Central memory CD4-positive, alpha-beta T cell (primary cell): ENCODE measurements at places on chromosomes 3 and 15.

DNA sequence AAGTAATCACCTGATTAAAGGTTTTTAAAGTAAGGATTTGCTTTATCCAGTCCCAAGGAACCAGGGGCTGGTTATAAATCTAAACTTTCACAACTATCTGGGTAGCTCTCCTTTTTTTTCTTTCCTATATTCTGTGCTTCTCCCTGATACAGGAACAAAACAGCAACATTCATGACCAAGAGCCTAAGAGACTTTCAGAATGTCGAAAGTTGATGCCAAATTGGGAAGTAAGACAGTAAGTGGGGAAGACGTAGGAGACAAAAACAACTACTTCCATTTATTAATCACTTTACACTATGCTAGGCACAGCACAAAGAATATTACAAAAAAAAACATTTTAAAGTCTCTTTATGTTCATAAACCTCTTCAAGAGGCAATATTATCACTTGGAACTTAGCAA lies 211.6 kb downstream of the MAGI1 start:
- DNase-seq: no peak

DNA sequence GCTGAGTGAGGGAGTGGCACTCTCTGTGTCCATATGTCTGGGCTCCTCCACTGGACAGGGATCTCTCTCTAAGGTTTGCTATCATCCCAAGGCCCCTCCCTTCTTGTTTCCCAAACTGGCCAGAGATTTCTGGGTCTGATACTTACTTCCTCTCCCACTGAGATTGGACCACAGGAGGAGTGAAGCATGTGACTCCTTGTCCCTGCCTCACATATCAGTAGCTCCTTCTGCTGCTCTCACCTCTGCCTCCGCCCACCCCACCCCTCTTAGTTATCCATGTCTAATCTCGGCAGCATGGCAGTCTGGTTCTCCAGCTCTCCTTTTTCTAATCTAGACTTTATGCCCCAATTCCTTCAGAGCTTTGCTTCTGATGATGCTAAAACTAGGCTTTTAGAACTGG lies 223.1 kb downstream of the RPLP1 start:
- no peak for DNase-seq

DNA sequence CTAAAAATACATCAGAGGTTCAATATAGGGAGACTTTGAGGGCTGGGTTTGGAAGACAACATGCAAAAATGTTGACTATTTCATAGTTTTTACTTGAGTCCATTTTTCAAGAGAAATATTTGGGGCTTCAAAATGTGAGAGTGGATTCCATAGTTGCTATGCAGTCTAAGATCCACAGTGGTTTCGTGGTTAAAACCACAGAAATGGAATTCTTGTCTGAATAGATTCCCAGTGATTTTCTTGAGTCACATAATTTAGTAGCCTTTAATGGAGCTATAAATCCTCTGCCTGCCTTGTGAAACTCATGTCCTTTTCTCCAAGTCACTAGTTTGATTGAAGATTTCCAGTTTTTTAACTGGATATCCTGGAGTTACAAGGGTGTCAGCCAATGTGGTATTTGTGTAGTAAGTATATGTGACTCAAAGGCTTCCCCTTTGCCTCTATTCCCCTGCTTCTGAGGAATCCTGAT lies 94.7 kb upstream of the RBMS3 start:
- DNase-seq: no peak

DNA sequence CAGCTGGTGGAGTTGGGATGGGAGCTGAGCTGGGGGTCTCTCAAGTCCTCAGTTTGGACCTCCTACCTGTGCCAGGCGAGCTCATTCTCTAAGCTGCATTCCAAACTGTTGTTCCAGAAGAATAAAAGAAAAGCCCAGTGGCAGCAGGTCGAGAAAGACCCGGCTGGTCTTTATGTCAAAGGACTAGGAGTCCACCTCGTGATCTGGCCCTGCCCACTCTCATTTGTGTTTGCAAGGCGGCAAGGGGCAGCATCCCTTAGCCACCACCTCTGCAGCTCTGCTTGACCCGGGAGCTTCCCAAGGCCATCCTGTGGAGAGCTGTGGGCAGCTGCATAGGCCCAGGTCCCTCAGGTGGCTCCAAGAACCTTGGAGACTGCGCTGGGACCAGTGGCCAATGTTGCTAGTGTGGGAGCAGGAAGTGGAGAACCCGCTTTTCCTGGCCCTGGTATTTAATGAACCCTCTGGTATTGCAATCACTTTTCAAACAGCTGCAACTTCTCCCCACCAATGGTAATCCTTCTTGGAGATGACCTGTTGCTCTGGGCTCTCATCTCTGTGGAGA lies 30.9 kb downstream of the KY start:
- no peak for DNase-seq

DNA sequence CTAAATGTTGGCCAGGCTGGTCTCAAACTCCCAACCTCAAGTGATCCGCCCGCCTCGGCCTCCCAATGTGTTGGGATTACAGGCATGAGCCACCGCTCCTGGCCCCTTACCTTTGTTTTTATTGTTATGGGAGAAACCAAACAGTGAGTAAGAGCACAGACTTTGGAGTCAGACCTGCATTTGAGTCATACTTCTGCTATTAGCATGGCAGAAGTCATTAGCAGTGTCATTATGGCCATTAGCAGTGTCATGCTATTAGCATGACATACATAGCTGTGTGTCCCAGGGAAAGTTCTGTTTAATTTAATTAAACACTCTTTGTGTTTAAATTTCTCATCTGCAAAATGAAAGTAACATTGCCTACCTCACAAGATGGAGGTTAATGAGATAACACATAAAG lies 54.8 kb downstream of the SQOR start:
- no peak for DNase-seq

GRCh38 chr3:108645364-108645763 lies 55.8 kb downstream of the DZIP3 start:
- no peak for DNase-seq

DNA sequence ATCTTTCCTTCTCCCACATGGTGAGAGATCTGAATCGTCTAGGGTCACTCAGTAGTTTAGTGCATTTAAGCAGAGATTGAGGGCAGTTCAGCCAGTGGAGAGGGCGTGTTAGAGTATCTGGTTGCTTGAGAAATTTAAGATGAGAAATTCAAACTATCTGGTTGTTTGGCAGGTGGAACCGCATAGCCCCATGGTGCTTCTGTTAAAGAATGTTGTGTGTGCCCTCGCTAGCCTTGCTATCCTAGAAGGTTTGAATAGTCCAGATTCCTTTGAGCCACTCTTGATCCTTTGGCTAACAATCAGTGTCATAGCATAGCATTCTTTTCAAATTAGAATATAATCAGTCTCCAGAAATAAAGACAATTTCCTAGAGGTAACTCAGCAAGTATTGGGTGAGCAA lies 32.1 kb downstream of the ABHD17C start:
- DNase-seq: no peak

- DNase-seq: no peak
Measured at GRCh38 chr3:14000556-14000955, 120.7 kb upstream of the WNT7A start.

- no peak for DNase-seq
Measured at GRCh38 chr3:16906682-16907081, 21.9 kb downstream of the PLCL2 start.

DNA sequence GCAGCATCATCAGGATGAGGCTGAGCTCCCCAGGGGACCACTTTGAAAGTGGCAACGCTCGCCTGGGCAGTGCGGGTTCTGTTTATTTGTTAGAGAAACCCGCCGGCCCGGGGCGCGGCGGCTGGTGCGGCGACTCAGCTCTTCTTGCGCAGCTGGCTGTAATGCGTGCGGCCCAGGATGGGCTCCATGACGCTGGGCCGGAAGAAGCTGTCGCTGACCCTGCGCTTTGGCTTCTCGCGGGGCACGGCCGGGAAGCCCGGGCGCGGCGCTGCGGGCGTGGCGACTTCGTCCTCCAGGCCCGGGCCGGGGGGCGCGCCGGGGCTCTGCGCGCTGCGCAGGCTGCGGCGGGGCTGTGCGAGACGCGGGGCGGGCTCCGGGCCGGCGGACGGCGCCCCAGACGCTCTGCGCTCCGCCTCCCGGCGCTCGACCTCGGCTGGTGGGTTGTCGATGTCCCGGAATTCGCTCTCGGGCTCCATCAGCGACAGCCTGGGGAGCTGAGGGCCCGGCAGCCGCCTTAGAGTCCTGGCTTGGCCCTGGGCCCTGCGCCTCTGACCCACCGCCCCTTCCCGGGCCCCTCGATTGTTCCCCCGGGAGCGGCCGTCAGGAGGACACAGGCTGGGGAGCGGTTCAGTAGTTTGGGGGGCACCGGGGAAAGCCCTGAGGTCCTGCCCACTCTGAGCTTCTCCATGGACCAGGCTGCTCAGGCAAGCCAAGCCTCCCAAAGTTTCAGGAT lies 10.3 kb upstream of the KIF7 start:
- DNase-seq: no peak

- no peak for DNase-seq
Measured at GRCh38 chr3:102329066-102329465, 105.7 kb upstream of the ZPLD1 start.

DNA sequence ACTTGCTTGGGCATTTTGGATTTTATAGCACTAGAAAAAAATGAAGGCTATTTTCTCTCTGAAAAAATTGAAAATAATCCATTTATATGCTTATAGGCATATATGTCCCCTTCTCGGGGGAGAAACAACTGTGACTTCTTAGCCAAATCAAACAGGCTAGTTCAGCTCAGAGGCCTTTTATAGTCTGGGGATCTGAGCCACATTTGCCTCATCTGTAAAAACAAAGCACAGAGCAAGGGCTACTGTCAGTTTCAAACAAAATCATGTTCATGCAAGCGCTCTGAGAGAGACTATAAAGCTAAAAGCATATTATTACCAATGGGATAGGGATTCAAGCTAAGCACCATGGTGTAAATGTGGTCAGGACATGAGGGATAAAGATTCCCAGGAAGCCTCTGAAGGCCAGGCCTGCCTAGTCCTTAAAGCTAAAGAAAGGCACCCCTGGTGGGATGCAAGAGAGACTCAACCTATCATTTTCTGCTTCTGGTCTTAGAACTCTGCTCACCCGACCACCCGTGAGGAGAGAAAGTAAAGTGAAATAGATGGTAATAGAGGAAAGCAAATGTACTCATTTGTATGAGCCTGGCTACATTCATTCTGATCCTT lies 51.0 kb upstream of the IL12A start:
- no peak for DNase-seq

DNA sequence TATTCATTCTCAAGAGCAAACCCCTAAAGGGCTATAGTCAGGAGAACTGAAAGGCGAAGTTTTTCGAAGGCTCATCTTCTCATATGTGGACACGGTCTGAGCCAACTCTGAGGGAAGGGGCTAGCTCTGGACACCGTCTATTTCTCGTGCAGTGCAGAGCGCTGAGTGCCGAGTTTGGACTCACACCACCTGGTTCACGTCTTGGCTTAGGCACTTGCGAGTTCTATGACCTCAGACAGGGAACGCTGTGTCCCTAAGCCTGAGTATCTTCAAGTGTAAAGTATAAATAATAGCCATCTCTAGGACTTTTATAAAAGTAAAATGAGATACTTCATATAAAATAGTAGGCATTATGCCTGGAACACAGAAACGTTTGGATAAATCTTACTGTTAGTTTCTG lies 223.7 kb downstream of the FMN1 start:
- no peak for DNase-seq

DNA sequence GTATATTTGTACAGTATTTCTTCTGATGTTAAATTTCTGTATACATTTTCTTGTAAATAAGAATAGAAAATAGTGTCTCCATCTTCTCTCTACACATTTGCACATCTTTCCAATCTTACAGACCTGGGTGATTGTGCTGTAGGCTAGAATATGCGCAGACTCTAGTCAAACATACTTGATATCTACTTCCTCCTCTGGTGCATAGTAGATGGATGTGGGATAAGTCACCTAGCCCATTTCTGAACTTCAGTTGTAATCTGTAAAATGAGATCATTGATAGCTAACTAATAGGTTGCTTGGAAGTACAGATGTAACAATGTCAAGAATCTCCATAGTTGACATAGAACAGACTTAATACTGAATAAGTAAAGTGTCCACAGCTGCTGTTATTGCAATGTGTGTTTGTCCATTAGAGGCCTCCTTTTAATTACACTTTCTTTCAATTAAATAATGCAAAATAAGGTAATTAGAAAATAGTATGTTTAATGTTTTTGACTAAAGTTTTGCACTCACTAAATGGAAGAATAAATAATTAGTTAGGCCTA lies 46.7 kb downstream of the ALCAM start:
- no peak for DNase-seq

DNA sequence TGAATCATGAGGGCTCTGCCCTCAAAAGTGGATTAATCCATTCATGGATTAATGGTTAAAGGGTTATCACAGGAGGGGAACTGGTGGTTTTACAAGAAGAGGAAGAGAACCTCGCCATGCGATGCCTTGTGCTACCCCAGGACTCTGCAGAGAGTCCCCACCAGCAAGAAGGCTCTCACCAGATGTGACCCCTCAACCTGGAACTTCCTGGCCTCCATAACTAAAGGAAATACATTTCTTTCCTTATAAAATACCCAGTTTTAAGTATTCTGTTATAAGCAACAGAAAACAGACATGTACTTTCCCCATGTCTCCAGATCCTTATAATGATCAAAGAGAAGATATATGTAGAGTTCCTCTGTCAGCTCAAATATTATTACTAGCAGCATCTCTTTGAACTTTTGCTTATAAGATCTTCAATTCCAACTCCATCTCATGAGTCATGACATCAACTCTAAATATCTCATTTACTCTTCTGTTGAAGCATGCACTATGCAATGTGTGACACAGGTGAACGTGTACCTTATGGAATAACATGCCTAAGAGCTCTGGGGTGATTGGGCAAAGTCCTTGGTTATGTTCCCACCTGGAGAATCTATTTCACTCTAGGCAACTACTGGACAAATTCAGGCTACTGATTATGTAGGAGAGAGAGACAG lies 37.5 kb upstream of the ZBTB38 start:
- no peak for DNase-seq

DNA sequence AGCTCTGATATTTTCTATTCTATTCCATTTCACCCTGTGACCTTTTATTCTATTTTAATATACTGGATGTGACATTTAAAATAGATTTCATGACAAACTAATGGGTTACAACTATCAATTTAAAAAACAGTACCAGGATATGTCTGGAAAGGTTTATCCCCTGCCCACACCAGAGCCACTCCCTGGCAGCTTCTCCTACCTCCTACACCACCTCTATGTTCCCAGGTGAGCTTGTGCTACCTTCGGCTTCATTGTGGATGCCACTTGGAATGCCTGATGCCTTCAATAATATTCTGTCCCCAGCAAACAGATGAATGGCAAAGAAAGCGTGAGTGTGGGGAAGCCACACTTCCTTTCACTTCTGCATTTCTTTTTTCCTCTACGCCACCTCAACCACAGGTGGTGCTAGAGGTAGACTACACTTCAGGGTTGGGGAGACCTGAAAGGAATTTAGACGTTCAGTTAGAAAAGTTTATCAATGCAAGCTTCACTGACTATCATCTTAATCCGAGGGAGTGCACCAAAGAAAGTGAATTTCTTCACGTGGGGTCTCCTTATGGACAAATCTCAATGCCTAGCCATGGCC lies 213.0 kb downstream of the SSR3 start:
- no peak for DNase-seq

DNA sequence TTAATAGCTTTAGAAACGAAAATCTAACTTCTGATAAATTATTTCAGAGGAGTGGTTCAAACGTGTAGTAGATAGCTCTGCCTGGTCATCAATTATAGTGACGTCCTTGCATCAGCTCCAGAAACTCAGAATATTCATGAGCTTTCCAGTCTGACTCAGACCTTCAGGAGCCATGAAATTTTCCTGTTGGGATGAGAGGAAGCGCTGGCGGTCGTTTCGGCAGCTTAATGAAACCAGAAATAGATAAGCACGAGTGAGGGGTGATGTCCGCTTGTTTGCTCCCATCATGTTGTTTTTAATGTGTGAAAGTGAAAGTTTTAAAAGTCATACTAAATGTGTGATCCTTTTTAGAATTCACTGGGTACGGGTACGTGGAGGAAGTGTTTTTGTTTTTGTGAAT lies 141.1 kb downstream of the PGPEP1L start:
- DNase-seq: no peak
